ENCODE measurements at places on chromosomes 3 and 15.

DNA sequence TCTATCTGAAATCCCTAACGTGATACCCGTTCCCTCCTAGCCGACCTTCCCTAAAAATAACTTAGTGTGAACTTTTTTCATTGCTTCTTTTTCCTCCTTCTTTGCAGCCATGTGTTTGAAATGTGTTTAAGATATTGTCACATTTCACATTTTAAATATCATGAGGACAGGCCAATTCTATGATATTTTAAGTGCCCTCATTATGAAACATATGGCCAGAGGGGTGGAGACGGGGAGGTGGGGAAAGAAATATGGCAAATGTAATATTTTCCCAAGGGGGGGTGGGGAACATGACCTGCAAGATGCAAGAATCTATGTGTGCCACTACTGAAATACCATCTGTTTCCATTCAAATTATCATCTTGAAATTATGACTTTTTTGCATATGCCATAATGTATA is 1039.2 kb downstream of the AGBL1 start:
- no peak for DNase-seq

DNA sequence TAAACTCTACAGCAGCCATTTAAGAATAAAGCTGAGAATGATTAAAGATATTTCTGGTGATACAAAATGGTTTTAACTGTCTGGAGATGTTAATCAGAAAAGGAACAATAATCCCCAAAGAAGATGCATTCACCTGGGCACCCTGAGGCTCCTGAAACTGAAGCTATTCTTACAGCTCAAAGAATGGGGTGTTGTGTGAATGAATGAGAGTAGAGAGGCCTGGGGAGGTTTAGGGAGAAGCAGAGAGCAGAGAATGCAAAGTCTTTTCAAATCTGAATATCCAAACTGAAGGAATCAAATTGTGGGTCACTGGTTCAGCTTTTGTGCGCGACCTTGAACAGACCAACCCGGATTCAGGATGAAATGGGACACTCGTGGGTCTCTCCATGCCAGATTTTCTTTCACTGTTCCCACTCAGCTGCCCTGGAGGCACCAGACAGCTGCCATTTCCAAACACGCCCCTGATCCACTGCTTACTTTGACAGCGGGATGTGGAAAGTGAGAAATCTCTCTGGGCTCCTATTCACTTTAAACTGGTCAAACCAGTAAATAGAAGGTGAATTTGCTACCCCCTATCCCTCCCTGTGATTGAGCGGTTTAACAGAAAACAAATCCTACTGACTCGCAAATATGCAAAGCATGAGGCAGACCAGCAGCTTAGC is 485.5 kb upstream of the THBS1 start:
- no peak for DNase-seq

GRCh38 chr3:53571264-53571663 is 76.9 kb downstream of the CACNA1D start:
- no peak for DNase-seq

DNA sequence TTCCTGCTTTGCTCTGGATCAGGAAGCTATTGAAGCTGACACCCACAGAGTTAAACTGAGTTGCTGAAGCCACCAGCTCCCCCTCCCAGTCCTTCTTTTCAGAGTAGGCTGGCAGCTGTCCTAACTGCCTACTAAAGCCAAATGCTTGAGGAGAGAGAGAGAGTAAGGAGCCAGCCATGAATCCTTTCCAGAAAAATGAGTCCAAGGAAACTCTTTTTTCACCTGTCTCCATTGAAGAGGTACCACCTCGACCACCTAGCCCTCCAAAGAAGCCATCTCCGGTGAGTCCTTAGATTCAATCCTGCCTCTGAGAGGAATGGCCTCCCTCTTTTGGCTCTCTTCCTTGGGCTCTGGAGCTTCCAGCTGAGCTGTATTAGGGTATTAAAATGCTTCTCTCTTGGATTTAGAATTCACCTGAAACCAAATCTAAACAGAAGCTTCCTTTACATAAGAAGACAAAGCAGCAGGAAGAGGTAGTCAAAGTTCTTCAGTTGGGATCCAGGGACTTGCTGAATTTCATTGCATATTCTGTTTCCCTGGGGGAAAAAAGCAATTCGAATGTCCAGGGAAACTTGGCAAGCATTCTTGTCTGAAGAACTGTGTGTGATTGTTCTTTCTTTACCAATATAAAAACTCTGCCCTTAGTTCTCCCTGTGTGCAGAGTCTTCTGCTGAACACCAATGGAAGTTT is at the start of gene SLC15A2:
Gene SLC15A2, plus strand, starts transcription at position 101 of the 690 bp plus-strand sequence. Its CDS starts 76 bp downstream, at position 177.
- peak; percentile 53 for DNase-seq

DNA sequence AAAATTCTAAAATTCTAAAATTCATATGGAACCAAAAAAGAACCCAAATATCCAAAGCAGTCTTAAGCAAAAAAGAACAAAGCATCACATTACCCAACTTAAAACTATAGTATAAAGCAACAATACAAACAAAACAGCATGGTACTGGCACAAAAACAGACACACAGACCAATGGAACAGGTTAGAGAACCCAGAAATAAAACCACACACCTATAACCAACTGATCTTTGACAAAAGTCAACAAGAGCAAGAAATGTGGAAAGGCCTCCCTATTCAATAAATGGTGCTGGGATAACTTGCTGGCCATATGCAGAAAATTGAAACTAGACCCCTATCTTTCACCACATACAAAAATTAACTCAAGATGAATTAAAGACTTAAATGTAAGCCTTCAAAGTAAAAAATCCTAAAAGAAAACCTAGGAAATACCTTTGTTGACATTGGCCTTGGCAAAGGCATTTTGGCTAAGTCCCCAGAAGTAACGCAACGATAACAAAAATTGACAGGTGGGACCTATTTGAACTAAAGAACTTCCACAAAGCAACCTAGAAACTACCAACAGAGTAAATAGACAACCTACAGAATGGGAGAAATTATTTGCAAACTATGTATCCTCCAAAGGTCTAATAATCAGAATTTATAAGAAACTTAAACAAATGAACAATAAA is 56.9 kb downstream of the TTBK2 start:
- no peak for DNase-seq

DNA sequence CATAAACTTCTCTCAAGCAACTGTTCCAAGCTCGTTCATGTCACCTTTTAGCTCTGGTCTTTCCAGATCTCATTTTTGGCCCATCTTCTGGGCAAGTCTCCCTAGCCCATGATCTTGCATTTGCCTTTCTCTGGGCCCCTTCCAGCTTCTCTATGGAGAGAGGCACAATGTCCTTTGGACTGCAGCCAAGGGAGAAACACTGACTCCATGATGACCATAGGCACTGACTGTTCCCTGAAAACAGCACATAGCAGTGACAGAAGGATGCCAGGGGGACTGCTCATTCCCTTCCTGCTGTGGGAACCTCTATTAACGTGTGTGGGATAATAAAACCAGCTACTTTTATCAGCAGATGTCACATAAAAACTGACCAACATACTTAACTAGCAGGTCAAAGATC is 60.3 kb downstream of the STRIT1 start:
- no peak for DNase-seq

- no peak for DNase-seq
Measured at GRCh38 chr15:76678766-76679165, 226.4 kb downstream of the SCAPER start.

GRCh38 chr3:122067588-122068240 is 12.6 kb downstream of the CD86 start:
- DNase-seq, result no peak

DNA sequence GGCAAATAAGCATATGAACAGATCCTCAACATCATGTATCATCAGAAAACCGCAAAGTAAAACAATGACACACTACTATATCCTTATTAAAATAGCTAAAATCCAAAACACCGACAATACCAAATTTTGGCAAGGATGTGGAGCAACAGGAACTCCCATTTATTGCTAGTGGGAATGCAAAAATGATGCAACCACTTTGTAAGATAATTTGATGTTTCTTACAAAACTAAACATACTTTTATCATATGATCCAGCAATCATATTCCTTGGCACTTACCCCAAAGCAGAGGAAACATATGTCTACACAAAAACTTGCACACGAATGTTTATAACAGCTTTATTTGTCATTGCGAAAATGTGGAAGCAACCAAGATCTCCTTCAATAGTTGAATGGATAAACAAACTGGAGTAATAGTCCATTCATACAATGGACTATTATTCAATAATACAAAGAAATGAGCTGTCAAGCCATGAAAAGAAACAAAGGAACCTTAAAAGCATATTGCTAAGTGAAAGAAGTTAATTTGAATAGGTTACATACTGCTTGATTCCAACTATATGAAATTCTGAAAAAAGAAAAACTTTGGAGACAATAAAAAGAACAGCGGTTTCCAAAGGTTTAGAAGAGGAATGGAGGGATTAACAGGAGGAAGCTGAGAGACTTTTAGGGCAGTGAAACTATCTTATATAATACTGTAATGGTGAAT is 172.0 kb downstream of the VPS13C start:
- DNase-seq, result no peak

DNA sequence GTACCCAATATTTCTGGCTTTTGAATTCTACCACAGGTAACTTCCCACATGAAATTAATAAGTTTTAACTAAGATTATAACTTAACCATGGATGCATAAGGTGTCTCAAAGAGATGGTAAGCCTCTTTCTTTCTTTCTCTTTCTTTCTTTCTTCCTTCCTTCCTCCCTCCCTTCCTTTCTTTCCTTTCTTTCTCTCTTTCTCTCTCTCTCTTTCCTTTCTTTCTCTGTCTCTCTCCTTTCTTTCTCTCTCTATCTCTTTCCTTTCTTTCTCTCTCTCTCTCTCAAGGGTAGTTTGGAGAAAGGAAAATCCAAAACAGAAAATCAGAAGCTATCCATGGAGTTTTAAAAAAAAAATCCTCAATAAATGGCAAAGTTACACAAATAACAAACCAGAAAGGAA is 10.4 kb upstream of the MTMR14 start:
- DNase-seq, result no peak

DNA sequence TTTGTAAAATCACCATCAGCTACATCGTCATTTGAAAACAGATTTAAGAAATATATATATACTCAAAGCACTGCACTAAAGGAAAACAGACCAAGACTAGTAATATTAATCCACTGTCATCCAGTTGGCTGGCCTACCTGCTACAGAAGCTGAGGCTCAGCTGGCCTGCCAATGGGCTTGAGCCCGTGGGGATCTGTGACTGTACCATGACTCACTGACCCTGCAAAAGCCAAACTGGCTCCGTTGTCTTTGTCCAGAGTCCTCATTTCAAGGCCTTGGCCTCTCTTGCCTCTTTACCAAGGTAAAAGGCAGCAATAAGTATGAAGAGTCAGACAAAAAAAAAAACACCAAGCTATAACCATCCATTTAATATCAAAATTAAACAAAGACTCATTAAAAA is 463.5 kb upstream of the RASGRP1 start:
- DNase-seq, result no peak

- DNase-seq, result no peak
Measured at GRCh38 chr3:140903196-140903595, 38.4 kb upstream of the SLC25A36 start.

GRCh38 chr15:59473226-59473625 is 35.2 kb downstream of the FAM81A start:
- DNase-seq, result no peak

GRCh38 chr3:125402639-125403038 is 27.5 kb upstream of the ZNF148 start:
- no peak for DNase-seq

DNA sequence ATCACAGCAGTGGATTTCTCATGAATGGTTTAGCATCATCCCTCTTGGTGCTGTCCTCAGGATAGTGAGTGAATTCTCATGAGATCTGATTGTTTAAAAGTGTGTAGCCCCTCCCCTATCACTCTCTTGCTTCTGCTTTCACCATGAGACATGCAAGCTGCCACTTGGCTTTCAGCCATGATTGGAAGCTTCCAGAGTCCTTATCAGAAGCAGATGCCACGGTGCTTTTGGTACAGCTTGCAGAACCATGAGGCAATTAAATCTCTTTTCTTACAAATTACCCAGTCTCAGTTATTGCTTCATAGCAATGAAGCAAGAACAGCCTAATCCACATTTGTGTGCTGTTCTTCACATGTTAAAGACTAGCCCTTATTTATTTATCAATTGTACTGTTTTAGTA is 495.2 kb upstream of the EPHA6 start:
- DNase-seq, result no peak

DNA sequence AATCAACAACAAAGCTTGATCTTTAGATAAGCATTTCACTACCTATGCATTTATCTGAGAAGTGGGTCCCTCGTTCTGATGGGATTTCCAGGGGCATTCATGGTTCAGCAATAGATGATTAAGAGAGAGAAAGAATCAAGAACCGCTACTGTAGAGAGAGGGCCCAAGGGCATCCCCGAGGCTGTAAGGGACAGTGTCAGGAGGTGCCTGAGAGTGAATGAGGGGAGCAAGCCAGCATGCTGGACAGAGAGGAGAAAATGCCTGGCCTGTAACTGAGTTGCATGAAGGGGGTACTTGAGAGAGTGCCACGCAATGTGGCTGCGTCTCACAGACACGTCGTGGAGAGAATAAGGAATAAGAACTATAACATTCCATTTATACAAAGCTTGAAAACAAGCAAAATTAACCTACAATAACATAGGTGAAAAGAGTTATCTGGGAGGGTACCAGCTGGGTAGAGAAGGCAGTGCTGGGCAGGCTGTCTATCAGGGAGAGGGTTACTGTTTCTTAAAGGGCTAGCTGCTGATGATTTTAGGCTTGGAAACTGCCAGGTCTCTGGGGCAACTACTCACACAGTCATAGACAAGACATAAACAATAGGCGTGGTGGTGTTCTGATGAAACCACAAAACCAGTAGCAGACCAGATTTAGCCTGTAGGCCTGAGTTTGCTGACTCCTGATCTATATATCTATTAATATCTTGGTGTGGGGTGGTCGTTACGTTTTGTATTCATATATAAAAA is 374.6 kb upstream of the CFAP20DC start:
- no peak for DNase-seq

All from hippocampal formation (tissue), 2 donors.